ENCODE measurements at places on chromosomes 2 and 18.
A peak's percentile ranks its signal among the peaks of the same experiment; 100 is the strongest.

DNA sequence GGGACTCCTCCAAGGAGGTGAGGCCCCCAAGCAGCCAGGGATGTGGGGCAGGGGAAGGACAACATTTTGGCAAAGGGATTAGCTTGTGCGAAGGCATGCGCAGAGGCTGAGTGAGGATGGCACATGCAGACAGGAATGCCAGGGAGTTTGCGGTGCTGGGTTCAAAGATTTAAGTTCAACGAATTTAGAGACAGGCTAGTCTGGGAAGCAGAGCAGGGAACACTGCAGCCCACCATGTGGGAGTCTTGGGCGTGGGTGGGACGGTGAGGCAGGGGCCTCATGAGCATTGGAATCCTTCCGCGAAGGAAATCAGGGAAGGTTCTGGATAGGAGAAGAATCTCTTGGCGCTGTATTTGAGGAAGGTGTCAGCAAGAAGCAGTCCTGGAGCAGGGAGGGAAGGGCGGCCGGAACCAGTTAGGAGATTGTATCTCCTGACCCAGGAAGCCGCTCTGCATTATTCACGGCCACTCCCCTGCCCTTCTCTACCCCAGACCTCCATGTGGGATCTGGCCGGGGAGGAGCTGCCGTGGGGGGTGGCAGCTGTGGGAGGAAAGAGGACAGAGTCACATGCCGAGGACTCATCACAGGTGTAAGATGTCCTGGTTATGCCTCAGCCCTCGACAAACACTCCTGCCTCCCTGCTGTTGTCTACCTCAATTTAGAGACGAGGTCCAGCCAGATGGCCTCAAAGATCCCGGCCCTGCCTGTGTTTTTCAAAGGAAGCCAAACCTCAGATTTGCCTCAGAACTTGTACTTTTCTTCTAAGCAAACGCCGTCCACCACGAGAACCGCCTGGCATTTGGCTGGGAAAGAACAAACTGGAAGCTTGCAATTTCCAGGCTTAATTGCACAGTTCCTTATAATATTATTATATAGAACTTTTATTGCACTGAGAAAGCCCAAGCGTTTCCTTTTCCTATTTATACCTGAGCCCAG, 123.7 kb upstream of the SMAD2 start:
- DNase-seq: no peak

- DNase-seq: no peak
Observed at GRCh38 chr18:76382275-76382674, 112.8 kb downstream of the ZNF516 start.

DNA sequence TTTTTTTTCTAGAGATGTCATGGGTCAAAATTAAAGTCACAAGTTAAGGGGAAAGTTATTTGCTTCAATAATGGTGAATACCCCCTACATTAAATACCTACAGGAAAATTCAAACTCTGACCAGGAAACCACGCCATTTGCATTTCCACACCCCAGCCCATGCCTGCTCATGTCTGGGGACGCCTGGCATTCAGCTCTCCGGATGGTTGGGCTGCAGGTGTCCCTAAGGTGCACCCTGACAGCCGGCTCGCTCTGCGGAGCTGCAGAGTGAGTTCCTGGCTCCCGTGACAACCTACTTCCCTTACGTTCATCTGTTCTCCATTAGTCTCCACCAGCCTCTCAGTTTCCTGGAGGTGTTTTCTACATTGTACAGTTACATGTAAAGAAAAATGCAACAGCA, 122.7 kb upstream of the RIOK3 start:
- DNase-seq: no peak

GRCh38 chr2:150528861-150529801, 41.7 kb upstream of the RND3 start:
- DNase-seq: no peak

DNA sequence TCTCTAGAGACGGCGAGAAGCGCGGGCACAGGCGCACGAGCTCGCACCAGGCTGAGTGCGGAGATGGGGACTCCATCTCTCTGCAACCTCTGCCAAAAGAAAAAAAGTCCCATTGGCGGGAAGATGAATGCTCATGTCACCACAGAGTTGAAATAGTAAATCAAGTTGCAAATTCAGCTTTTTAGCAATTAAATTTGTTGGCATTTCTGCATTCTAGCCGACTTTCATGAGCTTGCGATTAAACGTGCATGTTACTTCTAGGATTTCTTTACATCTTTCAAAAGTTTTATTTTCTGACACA, 588 bp downstream of the CHAC2 start:
- no peak for DNase-seq

DNA sequence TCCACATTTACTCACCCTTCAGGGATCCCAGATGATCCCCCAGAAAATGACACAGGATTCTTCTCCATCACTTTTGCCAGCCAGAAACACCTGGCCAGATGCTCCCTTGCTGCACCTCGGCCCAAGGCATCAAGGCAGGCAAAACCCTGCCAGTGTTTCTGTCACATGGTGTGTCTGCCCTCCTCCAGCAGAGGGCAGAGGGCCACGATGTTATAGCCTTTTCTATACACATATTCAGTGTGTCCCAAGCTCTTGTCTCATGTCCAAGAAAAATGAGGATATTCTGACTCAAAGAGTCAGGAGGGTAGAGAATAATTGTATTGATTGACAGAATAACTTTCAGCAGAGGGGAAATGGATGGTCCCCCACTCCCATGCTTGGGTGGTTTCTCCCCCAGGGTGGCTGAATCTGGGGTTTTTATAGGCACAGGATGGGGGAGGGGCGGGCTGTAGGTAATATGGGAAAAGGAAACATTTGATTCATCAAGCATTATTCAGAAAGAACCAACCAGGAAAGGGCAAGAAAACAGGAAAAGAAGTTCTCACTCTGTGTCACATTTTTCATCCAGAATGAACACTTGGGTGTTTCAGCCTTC, 933.9 kb downstream of the TRIB2 start:
- no peak for DNase-seq

DNA sequence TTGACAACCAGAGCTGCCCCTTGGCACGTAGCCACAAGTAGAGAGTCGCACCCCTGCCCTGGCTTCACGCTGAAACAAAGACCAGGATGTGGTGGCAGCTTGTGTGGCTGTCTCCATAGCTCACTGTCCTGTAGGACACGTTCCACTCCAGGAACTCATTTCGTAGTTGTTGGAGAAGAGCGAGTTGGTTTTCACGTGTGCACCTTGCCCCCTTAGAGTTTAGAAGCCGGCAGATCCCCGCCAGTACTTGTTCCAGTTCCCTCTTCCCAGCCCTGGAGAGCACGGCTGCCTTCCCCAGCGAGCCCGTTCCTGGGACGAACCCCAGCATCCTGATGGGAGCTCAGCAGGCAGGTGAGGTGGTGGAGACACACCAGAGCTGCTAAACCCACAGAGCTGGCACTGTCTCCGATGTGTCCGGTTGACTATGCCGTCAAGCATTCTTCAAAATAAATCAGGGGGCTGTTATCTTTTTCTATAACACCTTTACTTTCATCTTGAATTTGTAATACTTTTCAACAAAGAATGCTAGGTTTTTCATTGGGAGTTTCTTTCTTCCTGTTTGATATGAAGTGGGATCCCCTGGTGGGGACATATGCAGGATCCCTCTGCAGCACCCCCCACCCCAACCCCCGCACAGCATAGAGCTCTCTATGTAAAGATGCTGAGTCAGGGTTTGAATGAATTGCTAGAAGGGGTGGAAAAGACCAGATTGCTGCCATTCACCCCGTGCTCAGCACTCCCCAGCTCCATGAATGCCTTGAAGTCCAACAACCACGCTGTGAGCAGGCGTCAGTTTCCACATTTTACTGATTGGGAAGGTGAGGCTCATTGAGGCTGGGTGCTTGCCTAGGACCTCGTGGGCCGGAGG, 44.5 kb downstream of the GREB1 start:
- DNase-seq: no peak

DNA sequence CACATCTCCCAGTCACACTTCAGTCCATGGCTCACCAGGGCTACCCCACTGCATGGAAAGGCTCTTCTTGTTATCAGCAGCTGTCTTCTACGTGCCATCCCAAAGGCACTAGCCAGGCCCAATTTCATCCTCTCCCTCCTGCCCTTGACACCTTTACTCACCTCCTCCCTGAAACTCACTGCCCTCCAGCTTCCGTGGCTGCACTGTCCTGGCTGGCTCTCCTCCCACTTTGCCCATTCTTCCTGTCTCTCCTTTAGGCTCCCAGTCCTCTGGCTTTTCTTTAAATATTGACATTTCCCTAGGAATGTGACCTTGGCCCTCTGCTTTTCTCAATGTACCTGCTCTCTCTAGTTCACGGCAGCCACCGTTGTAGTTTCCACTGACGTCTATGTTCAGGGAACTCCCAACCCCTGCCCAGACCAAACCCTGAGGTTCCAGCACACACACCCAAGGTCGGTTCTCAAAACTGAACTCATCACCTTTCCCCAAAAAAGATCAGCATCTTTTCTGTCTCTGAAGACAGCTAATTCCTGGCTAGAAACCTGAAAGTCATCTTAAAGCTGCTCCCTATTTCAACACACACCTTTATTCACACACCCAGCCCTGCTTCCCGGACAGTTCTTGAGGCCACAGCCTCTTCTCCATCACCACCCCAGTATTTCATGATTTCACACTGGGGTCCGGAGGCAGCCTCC, 36.7 kb downstream of the WDFY1 start:
- no peak for DNase-seq

GRCh38 chr18:76928179-76928868, 106.0 kb downstream of the ZNF236 start:
- no peak for DNase-seq

- DNase-seq: no peak
Observed at GRCh38 chr2:26067980-26068507, 34.2 kb downstream of the RAB10 start.

DNA sequence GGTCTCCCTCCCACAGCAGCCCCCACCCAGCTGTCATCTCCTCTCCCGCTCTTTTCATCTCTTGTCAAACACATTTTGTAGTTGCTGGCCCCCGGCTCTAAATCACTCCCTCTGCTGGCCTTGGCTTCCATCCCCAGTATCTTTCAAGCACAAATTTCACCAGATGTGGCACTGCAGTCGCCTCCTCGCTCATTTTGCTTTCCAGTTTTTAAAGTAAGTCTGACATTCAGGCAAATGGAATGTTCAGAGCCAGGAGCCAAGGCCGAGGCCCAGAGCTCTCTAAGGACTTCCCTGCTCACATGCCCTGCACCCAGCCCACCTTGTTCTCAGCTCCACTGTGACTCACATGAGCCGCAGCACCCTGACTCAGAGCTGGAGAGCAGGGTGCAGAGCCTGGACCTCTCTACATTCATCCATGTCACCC, 158.4 kb downstream of the GALNT14 start:
- no peak for DNase-seq

DNA sequence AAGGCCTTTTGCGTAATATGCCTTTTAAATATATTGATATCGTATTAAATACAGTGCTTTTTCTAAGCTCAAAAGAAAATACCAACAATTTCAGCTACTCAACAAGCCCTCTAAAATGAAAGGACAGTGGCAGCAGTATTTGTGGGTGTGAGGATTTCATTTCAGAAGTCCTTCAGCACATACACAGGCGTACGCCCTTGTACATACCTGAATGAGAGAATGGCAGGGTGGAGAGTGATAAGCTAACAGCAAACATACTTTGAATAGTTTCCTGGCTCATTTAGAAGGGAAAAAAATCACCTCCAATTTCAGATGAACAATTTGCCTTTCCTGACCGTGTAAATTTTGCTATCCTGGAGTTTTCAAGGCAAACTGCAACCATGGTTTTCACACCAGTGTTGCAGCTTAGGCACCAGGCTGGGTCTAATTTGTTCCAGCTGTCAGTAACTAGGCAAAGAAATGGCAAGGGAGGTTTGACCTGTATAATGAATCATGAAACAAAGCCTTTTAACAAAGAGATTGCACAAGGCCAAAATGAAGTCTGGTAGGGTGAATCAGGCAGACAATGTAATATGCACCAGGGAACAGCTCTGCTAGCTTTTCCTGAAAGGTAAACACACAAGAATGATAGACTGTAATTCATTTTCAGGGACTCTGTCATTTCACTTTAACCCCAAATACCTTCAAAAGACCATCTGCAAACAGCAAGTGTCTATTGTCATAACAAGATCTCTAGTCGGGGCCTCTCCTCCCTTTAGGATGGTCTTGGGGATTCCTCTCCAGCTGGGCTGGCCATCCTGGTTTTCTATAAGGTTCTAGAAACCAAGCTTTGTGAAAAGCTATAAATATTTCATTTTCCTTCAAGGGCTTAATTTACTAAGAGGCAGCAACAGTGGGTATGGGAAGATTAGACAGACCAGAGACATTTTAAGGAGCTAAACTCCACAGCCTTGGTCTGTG, 11.5 kb downstream of the ANKRD29 start:
- DNase-seq: no peak

- DNase-seq: no peak
Observed at GRCh38 chr18:49851624-49852023, 38.3 kb upstream of the ACAA2 start.

- DNase-seq: no peak
Observed at GRCh38 chr2:227724394-227725039, at the start of gene SCYGR6. TSS of gene SCYGR6 (minus strand) at chr2:227724757. CDS start at chr2:227724757, 0 bp downstream.

- DNase-seq: no peak
Observed at GRCh38 chr2:98899041-98899702, 36.9 kb downstream of the CRACDL start.

DNA sequence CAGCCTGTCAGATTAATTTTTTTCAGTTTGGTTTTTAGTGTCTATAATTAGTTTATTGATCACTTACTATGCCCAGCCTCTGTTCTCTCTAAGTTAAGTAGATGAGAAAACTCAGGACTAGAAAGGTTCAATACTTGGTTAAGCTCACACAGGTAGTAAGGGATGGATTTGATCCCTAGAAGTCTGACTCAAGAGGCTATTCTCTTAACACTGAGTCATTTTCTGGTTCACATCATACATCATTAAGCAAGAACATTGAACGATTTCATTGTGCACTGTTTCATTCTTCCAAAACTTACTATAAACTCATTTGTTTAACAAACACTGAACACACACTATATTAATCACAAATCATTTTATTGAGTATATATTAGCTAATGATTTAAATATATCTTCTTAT, 54.1 kb upstream of the SLC38A11 start:
- DNase-seq: no peak

- peak; percentile 14 for DNase-seq
Observed at GRCh38 chr18:30465096-30465495, 577.4 kb downstream of the DSC3 start.

DNA sequence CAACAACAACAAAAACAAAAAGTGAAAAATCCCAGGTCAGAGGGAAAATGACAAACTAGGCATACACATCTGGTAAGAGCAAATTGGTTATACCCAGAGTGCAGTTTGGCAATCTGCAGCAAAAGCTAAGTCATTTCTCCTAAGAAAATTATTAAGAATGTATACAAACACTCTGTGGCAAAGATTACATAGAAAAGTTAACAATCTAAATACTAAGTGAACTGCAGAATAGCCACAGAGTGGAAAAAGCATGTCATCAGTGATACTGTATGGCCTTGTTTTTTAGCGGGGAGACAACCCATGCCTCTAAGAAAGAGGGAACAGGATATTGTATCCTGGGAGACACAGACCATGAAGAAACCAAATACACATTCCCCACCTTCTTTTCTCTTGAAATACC, 136.0 kb upstream of the ITGB6 start:
- no peak for DNase-seq

GRCh38 chr2:41962922-41963622, 84.7 kb upstream of the PKDCC start:
- no peak for DNase-seq

DNA sequence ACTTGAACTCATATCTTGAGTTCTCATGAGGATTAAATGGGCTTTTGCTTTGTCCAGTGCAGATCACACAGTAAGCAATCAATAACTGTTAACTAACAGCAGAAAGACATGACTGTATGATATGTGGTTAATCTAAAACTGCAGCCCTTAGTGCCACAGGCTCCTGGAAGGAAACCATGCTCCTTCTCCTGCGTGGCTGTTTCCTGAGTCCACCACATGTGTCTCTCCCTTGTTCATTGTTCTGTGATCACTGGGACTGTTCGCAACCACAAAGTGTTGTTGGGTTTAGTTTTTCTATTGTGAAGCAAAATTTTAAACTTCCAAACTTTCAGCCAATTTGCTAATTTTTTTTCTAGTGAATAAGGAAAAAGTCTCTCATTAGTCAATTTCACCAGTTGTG, 130.9 kb upstream of the PTPRM start:
- DNase-seq: no peak
